Fibroblast of skin of right biceps (primary cell): ENCODE measurements at places on chromosomes 16 and 17.

GRCh38 chr17:74856112-74856511 lies 3.6 kb downstream of the GRIN2C start:
- DNase-seq: no peak

DNA sequence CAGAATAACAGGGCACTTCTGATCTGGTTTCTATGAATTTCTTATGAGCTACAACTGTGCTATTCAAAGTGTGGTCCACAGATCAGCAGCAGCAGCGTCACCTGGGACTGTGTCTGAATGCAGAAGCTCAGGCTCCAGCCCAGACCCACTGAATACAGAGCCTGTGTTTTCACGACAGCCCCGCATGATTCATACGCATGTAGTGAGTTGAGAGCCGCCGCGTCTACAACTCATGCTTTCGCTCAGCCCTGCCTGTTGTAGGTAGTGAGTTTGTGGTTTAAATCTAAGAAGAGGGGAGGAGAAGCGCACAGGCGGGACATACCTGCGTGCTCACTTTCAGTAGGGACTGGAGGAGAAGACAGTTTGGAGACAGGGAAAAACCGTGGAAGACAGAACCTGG lies 28.5 kb upstream of the ELAC2 start:
- peak; percentile 58 for DNase-seq

DNA sequence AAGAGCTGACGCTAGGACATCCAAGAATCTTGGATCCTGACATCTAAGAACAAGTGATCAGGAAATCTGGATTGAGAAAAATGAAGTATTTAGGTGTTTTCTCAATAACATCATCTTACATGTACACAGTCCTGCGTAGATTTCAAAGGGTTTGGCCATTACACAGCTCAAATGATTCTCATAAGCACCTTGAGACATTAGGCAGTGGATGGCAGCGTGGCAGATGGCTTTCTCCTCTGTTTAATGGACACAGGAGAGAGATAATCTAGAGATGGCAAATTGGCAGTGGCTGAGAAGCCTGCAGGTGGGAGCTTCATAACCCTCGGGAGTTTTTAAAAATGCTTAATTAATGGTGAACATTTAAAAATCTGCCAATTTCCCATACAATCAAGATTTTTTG lies 137.5 kb downstream of the ZFHX3 start:
- DNase-seq: no peak

DNA sequence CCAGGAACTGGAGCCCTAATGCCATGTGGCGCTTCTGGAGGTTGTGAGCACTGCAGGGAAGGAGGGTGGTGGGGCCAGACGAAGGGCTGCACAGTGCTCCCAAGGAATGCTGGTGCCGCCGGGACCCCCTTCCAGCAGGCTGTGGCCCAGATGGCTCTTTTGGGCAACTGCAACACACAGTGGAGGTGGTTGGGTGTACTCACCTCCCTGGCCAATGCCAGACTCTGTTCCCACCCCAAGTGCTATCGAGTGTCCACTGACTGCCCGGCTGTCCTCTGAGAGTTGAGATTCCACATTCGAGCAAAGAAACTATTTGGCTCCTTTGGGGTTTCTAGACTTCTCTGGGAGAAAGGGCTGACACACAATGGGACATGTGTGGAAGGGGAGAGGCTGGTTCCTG lies 167.9 kb downstream of the RGS9 start:
- DNase-seq: no peak

- DNase-seq: no peak
These were observed 451.9 kb downstream of the SLC39A11 start for GRCh38 chr17:72640415-72641165.

DNA sequence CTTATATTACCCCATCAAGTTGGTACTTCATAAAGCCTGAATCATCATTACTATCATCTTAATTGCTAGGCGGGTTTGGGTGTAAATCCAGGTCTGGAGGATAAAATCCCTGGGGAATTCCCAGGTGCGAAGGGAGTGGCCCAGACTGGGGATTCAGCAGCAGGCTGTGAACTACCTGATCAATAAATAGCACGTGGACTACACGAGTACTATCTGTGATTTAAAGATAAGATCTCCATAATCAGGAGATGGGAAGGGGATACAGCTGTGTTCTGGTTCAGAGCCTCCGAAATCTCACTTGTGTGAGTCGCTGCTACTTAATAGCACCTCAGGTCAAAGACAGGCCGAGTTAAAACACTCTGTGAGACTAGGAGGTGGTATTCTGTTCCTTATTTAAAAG lies 512.6 kb upstream of the ZFHX3 start:
- DNase-seq: no peak

- no peak for DNase-seq
These were observed 21.3 kb downstream of the DNAH17 start for GRCh38 chr17:78555746-78556401.

- peak; percentile 17 for DNase-seq
These were observed 79.5 kb downstream of the SLC6A2 start for GRCh38 chr16:55735120-55735781.

DNA sequence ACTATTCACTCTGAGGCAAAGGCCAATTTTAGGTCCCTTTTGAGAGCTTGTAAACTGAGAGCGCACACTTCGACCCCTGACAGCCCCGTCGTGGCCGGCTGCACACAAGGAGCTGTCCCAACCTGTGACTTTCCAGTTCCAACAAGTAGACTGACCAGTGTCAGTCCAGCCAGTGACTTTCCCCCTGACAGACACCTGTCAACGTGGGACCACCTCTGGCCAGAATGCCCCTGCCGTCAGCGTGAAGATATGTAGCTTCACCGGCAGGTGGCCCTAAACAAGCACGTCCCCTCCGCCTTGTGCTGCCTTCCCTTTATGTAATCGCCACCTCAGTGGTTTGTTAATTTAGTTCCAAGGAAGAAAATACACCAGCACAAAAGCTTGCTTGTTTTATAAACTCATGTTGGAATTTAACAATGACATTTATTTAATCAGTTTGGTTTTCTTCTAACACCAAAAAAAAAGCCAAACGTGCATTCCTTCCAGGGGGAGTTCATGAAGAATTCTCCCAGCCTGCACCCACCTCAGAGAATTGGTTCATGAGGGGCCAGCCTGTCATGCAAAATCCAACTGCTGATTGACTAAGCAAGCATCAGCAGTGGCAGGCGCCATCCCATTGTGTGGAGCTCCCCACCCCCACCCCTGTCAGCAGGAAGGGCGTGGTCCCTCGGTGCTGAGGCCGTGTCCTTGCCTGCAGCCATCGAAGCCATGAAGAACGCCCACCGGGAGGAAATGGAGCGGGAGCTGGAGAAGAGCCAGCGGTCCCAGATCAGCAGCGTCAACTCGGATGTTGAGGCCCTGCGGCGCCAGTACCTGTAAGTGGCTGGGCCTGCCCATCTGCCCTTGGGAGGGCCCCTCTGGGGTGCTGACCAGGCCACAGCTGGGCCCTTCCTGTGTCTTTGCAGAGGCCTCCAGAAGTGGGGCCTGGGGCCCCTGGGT lies 33.9 kb downstream of the PLD6 start:
- no peak for DNase-seq

- DNase-seq: no peak
These were observed 61.1 kb upstream of the CPHXL start for GRCh38 chr16:75787440-75787839.

- DNase-seq: no peak
These were observed 15.7 kb downstream of the SLC6A4 start for GRCh38 chr17:30219833-30220232.

GRCh38 chr17:77604973-77605313 lies 353.6 kb upstream of the TNRC6C start:
- no peak for DNase-seq

- peak; percentile 93 for DNase-seq
These were observed at the start of gene NLRP1 for GRCh38 chr17:5584383-5585286. Gene NLRP1, minus strand, starts transcription at chr17:5584509. Its CDS starts 552 bp downstream, at chr17:5583957.

DNA sequence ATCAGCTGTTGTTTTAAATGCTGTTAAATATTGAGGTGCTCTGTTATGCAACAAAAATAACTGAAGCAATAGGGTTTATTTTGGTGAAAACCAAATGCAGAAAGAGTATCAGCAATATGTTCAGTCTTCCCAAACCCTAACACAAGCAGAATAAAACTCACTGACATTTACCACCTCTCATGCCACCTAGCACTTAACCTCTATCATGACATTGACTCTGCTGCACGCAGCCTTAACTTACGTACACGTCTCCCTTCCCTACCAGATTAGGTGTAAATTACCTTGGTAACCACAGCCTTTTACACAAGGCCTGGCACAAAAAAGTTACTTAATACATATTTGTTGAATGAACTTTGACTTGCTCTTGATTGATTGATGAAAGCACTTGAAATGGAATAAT lies 9.9 kb upstream of the AKAP1 start:
- DNase-seq: no peak

- no peak for DNase-seq
These were observed 16.6 kb upstream of the TERF2 start for GRCh38 chr16:69402439-69402838.

- DNase-seq: no peak
These were observed 111.8 kb upstream of the NOG start for GRCh38 chr17:56481659-56482058.

GRCh38 chr17:81867991-81868673 lies 3.0 kb downstream of the ARHGDIA start:
- no peak for DNase-seq

DNA sequence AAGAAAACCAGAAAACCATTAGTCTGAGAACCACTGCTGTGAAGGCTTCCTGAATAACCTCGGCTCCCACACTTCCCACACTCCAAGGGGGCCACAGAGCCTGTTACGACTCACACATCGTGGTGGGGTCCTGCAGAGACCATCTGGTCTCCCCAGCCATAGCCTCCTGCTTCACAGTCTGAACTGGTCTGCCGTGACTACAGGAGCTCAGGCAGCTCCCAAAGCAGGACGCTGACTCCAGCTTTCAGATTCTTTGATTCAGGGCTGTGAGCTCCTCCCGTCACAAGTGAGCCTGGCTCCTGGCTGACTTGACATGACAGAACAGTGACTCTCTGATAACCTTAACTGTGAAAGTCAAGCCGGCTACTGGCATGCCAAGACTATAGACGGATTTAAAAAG lies 37.8 kb downstream of the CYB5D2 start:
- peak; percentile 10 for DNase-seq

GRCh38 chr16:56950881-56951771 lies 10.6 kb upstream of the CETP start:
- peak; percentile 46 for DNase-seq

DNA sequence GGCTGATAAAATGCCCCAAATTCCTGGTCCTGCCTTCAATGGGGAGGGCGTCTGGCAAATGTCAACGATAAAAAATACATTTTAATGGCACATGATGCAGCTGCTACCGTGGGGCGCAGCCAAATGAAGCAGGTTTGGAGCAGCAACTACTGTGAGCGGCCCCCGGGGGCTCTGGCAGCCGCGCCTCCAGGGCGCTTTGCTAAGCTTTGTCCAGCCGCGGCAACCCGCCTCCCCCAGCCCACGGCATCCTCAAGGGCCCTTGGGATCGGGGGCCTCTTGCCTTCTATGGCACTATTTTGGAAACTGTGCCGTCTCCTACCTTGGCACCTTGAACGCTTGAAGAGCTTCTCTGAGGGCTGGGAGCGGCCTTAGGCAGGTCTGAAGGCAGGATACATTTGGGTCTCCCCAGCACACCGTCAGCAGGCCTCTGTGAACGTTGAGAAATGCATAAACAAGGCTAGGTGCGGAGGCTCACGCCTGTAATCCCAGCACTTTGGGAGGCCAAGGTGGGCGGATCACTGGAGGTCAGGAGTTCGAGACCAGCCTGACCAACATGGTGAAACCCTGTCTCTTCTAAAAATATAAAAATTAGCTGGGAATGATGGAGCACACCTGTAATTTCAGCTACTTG lies 25.1 kb downstream of the TBX4 start:
- no peak for DNase-seq

DNA sequence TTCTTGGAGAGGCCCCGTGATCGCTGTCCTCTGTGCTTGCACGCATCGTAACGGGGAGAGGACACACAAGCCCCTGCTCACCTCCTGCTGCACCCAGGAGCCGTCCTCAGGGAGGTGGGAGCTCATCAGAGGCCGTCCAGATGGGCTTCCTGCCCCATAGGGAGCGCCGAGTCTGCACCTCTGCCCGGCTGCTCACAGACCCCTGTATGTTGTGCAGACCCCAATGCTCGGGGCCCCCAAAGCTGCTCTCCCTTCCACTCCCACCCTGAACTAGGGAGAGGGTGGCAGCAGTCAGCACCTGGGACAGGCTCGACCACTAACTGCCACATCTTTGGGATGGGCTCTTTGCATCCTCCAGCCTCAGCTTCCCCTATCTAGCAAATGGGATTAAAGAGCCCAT lies 4.4 kb upstream of the ZNF469 start:
- DNase-seq: no peak

DNA sequence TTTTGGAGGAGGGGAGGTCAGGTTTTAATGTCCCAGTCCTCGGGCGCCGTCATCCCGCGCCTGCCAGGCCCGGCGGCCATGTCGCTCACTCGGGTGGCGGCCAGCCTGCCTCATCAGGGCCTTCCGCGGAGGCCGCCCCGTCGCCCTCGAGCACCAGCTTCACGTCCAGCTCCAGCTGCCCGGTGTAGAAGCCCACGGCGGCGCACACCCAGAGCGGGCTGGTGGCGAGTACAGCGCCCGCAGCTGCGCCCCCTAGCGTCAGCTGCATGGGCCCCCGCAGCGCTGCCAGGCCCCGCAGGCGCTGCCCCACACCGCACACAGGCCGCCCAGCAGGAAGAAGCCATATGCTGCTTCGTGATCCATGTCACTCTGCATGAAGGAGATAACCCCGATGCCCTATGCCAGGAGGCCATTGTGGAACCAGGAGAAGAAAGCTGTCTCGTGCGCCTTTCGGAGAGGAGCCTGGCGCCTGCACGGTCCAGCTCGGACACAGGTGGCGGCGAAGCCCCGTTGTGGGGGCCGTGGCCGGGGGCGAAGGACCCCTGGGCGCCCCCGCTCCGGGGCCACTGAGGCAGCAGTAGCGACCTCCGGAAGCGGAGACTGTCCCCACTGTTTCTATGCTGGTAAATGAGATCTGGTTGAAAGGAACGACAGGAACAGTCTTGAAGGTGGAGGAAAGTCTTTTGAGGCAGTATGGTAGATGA lies 9.6 kb downstream of the AP2B1 start:
- DNase-seq: no peak

GRCh38 chr17:2697611-2698162 lies 13.9 kb downstream of the CLUH start:
- no peak for DNase-seq

DNA sequence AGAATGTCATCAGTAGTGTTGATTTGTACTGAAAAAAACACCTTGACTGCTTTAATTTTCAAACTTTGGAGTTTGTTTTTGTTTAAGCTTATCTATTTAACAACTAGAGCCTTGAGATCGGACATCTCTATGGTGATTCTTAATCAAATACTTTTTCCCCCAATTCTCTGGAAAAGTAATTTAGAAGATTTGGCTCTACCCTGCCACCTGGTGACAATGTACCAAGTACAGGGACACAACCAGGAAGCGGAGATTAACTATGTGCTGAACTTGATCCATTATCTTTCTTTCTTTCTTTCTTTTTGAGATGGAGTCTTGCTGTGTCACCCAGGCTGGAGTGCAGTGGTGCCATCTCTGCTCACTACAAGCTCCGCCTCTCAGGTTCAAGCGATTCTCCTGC lies 30.8 kb downstream of the USP43 start:
- DNase-seq: no peak
